Natural killer cell treated with Interleukin-12 subunit alpha and Interleukin-12 subunit beta and Interleukin-15 and Interleukin-18, amount 100 ng/mL, for 72 hours (primary cell): ENCODE measurements at places on chromosomes 1 and 21. TPM values are rescaled to one million over a fixed set of nuclear protein-coding genes. Genes with fewer than 3 reads are reported as not detected.

The ALPL gene
- total RNA-seq: not detected

The CEP85 gene
- total RNA-seq: 21.0 TPM

The AIRE gene
- not detected for total RNA-seq

The HNRNPR gene
- total RNA-seq: 205 TPM

The AMPD1 gene
- not detected for total RNA-seq

The CENPF gene
- total RNA-seq: 56.7 TPM

The FCGR3A gene
- 150 TPM for total RNA-seq

The INSRR gene
- total RNA-seq: 0.14 TPM

The ANGPTL3 gene
- not detected for total RNA-seq

The ACTRT2 gene
- total RNA-seq: not detected

The PBX1 gene
- total RNA-seq: 0.53 TPM

The HLX gene
- 5.5 TPM for total RNA-seq

The RNU1-1 gene
- total RNA-seq: 1,591 TPM

The F5 gene
- 0.47 TPM for total RNA-seq

The PRDM16 gene
- not detected for total RNA-seq

The S100A7 gene
- total RNA-seq: not detected

The DIPK1A gene
- total RNA-seq: 4.2 TPM

The CFHR4 gene
- not detected for total RNA-seq

The PDIK1L gene
- 9.0 TPM for total RNA-seq

The OBSCN gene
- total RNA-seq: 12.3 TPM

The CFAP126 gene
- not detected for total RNA-seq

The TAS1R3 gene
- total RNA-seq: 0.81 TPM

The NUP210L gene
- not detected for total RNA-seq

The MAEL gene
- not detected for total RNA-seq

The SLC27A3 gene
- total RNA-seq: 33.6 TPM

The KRTAP19-3 gene
- not detected for total RNA-seq

The TTC22 gene
- 2.1 TPM for total RNA-seq

The SELP gene
- not detected for total RNA-seq

The S100A2 gene
- 0.48 TPM for total RNA-seq

The CASP9 gene
- 18.0 TPM for total RNA-seq

The FLAD1 gene
- 84.2 TPM for total RNA-seq

The ERG gene
- not detected for total RNA-seq

The CRYBG2 gene
- total RNA-seq: 0.95 TPM

The KIRREL1 gene
- not detected for total RNA-seq

The PLA2G2F gene
- not detected for total RNA-seq

The DSCAM gene
- not detected for total RNA-seq

The C1QC gene
- not detected for total RNA-seq

The SPRR4 gene
- total RNA-seq: not detected
